ENCODE measurements at places on chromosomes 13 and 19. TPM values are rescaled to one million over a fixed set of nuclear protein-coding genes. Genes with fewer than 3 reads are reported as not detected.

The CTXN1 gene
- 2.6 TPM for total RNA-seq

The GPR12 gene
- total RNA-seq: not detected

The INAFM1 gene
- total RNA-seq: 3.1 TPM

The CEACAM20 gene
- total RNA-seq: not detected

The RPS19 gene
- 689 TPM for total RNA-seq

The C1QTNF9B gene
- 1.2 TPM for total RNA-seq

The UBE2L5 gene
- not detected for total RNA-seq

The LRP3 gene
- 35.2 TPM for total RNA-seq

The NCAN gene
- under 0.01 TPM for total RNA-seq

The ATXN8OS gene
- not detected for total RNA-seq

The RETN gene
- total RNA-seq: not detected

The MIA gene
- 0.62 TPM for total RNA-seq

The LMTK3 gene
- 0.37 TPM for total RNA-seq

The GSX1 gene
- total RNA-seq: not detected
